ENCODE measurements at places on chromosomes 13 and 19.

DNA sequence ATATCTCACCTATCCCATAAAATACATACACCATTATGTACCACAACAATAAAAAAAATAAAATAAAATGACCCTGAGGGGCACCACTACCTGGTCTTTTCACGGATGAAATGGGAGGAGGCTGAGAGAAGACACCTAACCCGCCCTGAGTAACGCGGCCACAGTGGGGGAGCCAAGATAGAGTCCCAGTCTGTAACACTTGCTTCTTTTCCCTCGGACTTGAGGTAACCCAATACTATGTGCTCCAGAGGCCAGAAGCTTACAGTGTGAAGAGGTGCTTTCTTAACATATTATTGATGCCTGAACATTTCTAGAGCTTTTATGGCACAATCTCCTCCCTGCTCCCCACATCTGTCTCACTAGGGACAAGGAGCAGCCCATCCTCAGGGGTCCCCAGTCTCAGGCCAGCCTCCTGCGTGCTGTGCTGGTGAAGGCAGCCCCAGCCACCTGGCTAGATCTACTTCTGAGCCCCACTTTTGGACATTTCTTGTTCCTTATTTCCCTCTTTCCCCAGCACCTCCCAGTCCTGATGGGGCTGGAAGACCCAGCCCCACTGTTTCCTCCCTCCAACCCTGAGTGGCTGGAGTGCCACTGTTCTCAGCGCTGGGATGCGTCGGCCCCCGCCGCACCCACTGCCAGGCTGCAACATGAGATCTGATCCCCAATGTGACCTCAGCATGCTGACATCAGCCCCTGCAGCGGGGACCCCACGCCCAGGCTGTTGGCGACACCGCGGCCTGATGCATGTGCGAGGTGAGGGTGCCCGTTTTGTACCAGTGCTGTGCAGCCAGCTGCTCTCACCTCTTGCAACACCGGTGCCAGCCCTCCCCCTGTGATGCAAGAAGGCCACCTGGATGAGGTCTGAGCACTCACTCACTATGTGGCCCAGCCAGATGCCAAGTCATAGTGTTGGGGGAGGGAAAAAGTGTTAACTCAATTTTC lies 143.3 kb downstream of the DCLK1 start:
- H3K27me3 ChIP-seq, result no peaks in the 10 kb centered on the region
- no peaks in the 10 kb centered on the region for H3K36me3 ChIP-seq
- H3K4me1 ChIP-seq, result peaks cover 6% of the 10 kb centered on the region
- H3K4me3 ChIP-seq, result no peak overlapping the region
- no peak for DNase-seq

- H3K4me3 ChIP-seq, result no peak overlapping the region
- H3K36me3 ChIP-seq, result peaks cover 15% of the 10 kb centered on the region
- no peak for DNase-seq
- no peaks in the 10 kb centered on the region for H3K27me3 ChIP-seq
- H3K4me1 ChIP-seq, result peaks cover 58% of the 10 kb centered on the region
Observed at GRCh38 chr13:75766636-75767035, 130.5 kb downstream of the LMO7 start.

- peaks cover 26% of the 10 kb centered on the region for H3K36me3 ChIP-seq
- H3K4me3 ChIP-seq, result no peak overlapping the region
- H3K4me1 ChIP-seq, result peaks cover 21% of the 10 kb centered on the region
- H3K27me3 ChIP-seq, result no peaks in the 10 kb centered on the region
- H3K27ac ChIP-seq, result no peak overlapping the region
Observed at GRCh38 chr19:40756502-40757110, 5.6 kb downstream of the SNRPA start.

DNA sequence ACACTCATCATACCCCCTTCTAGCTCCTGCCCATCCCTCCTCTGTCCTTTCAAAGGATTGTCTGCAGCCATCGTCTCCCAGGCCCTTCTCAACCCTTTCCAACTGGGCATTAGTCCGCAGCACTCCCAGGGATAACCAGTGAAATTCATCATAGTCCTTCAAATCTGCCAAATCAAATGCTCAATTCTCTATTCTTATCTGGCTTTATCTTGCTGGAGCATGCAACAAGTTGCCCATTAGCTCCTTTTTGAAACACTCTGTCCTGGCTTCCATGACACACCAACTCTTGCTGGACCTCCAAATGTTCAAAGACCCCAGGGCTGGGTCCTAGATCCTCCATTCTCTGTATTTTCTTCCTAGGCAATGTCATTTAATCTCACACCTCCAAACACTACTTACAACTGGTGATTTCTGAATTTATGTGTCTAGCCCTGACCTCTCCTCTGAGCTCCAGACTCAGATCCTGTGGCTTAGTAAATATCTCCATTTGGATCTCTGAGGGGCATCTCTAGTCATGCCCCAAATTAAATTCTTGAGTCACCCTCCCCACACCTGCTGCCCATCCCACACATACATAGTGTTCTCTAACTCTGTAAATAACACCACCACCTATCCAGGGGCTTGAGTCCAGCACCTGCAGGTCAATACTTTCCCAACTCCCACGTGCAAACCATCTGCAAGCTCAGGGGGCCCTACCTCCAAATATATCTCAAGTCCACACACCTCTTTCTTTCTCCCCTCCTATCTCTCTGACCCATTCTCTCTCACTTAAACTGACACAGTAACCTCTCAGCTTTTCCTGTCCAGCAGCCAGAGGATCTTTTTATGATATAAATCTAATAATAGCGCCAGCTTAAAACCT lies 9.1 kb upstream of the ANKRD10 start:
- no peaks in the 10 kb centered on the region for H3K36me3 ChIP-seq
- H3K27me3 ChIP-seq, result peaks cover 12% of the 10 kb centered on the region
- no peak overlapping the region for H3K4me3 ChIP-seq
- H3K27ac ChIP-seq, result no peak overlapping the region
- H3K4me1 ChIP-seq, result no peaks in the 10 kb centered on the region
- no peak for DNase-seq

- DNase-seq, result no peak
- H3K27ac ChIP-seq, result no peak overlapping the region
- no peak overlapping the region for H3K4me3 ChIP-seq
- H3K4me1 ChIP-seq, result peaks cover 18% of the 10 kb centered on the region
- H3K27me3 ChIP-seq, result no peaks in the 10 kb centered on the region
Observed at GRCh38 chr19:14526423-14526822, 3.0 kb upstream of the TECR start.

- DNase-seq, result no peak
- H3K27me3 ChIP-seq, result no peaks in the 10 kb centered on the region
- peaks cover 10% of the 10 kb centered on the region for H3K4me1 ChIP-seq
- no peak overlapping the region for H3K27ac ChIP-seq
Observed at GRCh38 chr19:50002386-50002960, 22.7 kb downstream of the VRK3 start.

DNA sequence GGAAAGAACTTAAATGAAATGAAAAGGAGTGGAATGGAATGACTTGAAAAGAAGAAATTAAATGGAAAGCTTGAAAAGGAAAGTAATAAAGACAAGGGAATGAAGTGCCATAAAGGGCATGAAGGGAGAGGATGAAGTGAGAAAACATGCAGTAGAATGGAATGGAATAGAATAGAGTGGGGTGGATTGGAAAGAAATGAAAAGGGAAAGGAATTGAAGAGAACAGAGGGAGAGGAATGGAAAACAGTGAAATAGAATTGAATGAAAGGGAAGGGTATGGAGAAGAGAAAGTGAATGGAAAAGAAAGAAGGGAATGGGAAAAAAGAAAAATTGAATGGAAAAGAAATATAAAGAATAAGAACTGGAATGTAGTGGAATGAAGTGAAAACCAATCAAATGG lies 9.2 kb upstream of the ZNF180 start:
- no peak overlapping the region for H3K4me3 ChIP-seq
- H3K4me1 ChIP-seq, result no peaks in the 10 kb centered on the region
- H3K27ac ChIP-seq, result no peak overlapping the region
- H3K36me3 ChIP-seq, result no peaks in the 10 kb centered on the region
- H3K27me3 ChIP-seq, result peaks cover 8% of the 10 kb centered on the region

DNA sequence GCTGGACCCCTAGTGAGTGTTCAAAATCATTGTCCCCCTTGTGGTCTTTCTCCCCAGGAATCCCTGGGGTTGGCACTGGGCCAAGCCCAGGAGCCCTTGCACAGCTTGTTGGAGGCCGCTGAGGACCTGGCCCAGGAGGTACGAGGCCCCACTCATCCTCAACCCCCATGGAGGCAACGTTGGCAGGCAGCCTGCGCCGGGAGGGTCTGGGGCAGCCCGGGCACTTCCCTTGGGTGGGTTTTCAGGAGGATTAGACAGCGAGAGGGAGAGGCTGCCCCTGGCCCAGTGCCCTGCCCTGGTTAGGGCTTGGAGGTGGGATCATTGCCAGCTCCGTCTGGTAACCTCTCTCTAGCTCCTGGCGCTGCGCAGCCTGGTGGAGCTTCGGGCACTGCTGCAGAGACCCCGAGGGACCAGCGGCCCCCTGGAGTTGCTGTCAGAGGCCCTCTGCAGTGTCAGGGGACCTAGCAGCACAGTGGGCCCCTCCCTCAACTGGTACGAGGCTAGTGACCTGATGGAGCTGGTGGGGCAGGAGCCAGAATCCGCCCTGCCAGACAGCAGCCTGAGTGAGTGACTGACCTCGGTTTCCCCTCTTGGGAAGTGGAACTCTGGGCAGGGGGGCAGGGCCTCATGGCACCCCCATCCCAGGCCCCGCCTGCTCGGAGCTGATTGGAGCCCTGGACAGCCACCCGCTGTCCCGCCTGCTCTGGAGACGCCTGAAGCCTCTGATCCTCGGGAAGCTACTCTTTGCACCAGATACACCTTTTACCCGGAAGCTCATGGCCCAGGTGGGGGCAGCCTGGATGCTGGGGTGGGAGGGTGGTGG lies 3.0 kb downstream of the ABCA7 start:
- no peaks in the 10 kb centered on the region for H3K36me3 ChIP-seq
- no peaks in the 10 kb centered on the region for H3K27me3 ChIP-seq
- H3K27ac ChIP-seq, result no peak overlapping the region
- DNase-seq, result no peak
- H3K4me1 ChIP-seq, result no peaks in the 10 kb centered on the region
- H3K4me3 ChIP-seq, result no peak overlapping the region

DNA sequence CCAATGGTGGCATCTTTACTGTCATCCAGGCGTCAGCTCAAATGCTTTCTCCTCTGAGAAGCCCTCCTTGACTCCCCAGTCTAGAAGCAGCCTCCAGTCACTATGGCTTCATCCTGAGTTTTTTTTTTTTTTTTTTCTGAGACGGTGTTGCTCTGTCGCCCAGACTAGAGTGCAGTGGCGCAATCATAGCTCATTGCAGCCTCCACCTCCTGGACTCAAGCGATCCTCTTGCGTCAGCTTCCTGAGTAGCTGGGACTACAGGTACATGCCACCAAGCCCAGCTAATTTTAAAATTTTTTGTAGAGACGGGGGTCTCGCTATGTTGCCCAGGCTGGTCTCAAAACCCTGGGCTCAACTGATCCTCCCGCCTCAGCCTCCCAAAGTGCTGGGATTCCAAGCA lies 4.2 kb downstream of the NRTN start:
- no peak overlapping the region for H3K27ac ChIP-seq
- peaks cover 18% of the 10 kb centered on the region for H3K27me3 ChIP-seq
- H3K36me3 ChIP-seq, result no peaks in the 10 kb centered on the region
- no peak overlapping the region for H3K4me3 ChIP-seq
- no peaks in the 10 kb centered on the region for H3K4me1 ChIP-seq

- no peak for DNase-seq
- H3K4me3 ChIP-seq, result no peak overlapping the region
- H3K36me3 ChIP-seq, result no peaks in the 10 kb centered on the region
- H3K4me1 ChIP-seq, result no peaks in the 10 kb centered on the region
Observed at GRCh38 chr13:80255946-80256345, 85.0 kb downstream of the SPRY2 start.

DNA sequence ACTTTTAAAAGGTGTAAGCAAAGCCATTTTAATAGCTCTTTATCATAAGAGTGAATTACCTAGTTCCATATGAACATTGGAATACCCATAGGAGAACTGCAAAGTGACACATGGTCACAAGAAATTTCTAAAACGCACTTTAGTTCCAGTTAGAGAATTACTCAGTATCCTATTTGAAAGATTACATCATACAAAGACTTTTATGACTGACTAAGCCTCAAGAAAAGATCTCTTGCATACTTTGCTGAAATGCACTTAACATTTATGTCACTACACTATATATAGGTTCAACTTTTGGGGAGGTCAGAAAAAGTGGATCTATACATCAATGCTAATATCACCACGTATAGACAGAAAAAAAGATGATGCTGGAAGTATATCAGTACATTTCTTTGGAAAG lies 7.1 kb downstream of the PCDH9 start:
- no peaks in the 10 kb centered on the region for H3K36me3 ChIP-seq
- no peaks in the 10 kb centered on the region for H3K27me3 ChIP-seq
- no peak overlapping the region for H3K27ac ChIP-seq
- H3K4me1 ChIP-seq, result no peaks in the 10 kb centered on the region
- peak; percentile 32 for DNase-seq

DNA sequence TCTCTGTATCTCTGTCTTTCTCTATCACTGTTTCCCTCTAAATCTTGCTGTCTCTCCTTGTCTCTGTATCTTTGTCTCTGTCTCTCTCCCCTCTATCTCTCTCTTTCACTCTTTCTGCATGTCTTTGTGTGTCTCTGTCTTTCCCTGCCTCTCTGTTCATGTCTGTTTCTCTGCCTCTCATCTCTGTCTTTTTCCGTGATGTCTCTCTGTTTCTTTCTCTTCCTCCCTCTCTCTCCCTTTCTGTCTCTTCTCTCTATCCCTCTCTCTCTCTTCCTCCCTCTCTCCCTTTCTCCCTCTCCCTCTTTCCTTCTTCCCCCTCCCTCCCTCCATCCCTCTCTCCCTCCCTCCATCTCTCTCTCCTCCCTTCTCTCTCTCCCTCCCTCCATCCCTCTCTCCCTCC lies 56.7 kb upstream of the NFIC start:
- no peak for DNase-seq
- H3K4me3 ChIP-seq, result no peak overlapping the region
- H3K36me3 ChIP-seq, result no peaks in the 10 kb centered on the region
- no peak overlapping the region for H3K27ac ChIP-seq

- no peak overlapping the region for H3K27ac ChIP-seq
- H3K27me3 ChIP-seq, result no peaks in the 10 kb centered on the region
- no peaks in the 10 kb centered on the region for H3K36me3 ChIP-seq
- H3K4me3 ChIP-seq, result peak overlapping the region; percentile 69
- peak; percentile 47 for DNase-seq
Observed at GRCh38 chr19:46487178-46487801, 8.4 kb downstream of the PNMA8B start.

DNA sequence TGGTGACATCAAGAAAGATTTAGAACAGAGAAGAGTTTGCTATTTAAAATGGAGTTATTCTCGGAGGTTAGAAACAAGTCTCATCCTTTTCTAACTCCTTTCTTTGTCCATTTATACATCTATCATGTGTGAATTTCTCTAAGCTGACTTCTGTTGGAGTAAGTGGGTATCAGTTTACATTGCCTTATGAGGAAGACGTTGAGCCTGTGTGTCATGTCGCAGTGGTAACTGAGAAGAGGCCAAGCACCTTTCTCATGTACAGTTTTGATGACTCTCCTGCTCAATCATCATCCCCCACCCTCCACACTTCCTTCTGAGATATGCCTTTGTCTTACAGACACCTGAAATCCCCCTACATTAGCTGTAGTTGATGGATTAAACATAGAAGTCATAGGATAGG lies 624.8 kb downstream of the LIG4 start:
- H3K27ac ChIP-seq, result no peak overlapping the region
- H3K4me3 ChIP-seq, result no peak overlapping the region
- no peaks in the 10 kb centered on the region for H3K27me3 ChIP-seq
- H3K4me1 ChIP-seq, result peaks cover 15% of the 10 kb centered on the region
- DNase-seq, result no peak
- no peaks in the 10 kb centered on the region for H3K36me3 ChIP-seq

GRCh38 chr19:51158474-51159129 lies 16.5 kb downstream of the SIGLEC7 start:
- no peak overlapping the region for H3K4me3 ChIP-seq
- no peaks in the 10 kb centered on the region for H3K4me1 ChIP-seq
- no peak overlapping the region for H3K27ac ChIP-seq
- DNase-seq, result peak; percentile 46

Measured in GM23248 (cell line).